T-helper 2 cell (primary cell): ENCODE measurements at places on chromosomes 5 and 9.

GRCh38 chr5:17357504-17357903 is 140.1 kb downstream of the BASP1 start:
- DNase-seq, result no peak

GRCh38 chr5:113510836-113511451 is 2.5 kb upstream of the YTHDC2 start:
- no peak for DNase-seq

DNA sequence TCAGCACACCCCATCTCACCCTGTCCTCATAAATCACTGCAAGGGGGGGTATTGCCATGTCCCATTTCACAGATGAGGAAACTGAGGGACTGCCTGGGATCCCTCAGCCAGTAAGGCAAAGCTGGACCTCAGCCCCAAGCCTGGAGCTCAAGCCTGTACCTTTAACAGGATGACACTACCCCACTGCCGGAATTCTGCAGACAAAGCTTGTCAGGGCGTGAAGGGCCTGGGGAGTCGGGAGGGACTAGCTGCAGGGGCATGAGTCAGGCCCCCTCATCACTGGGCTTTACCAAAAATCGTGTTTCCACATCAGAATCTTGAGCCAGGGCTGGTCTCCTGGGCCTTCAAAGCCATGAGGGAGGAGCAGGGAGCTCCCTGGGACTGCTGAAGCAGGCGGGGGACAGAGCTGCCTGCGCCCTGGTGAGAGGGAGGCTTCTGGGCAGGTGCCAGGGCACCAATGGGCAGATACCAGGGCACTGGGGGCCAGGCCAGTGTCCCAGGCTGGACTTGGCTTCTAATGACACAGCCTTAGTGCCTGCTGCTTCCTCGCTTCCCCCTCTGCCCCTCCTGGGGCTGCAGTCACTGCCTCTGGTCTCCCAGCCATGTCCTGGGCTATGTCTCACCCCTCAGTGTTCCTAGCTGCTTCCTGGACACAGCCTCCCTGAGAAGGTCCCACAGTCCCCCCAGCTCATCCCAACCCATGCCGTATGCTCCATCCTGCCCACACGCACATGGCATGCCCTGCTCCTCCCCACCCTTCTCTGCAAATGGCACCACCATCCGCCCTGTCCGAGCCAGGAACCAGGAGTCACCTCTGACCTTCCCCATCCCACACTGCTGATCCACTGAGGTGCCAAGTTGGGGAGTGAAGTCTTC is 80.7 kb downstream of the LMX1B start:
- DNase-seq, result no peak

DNA sequence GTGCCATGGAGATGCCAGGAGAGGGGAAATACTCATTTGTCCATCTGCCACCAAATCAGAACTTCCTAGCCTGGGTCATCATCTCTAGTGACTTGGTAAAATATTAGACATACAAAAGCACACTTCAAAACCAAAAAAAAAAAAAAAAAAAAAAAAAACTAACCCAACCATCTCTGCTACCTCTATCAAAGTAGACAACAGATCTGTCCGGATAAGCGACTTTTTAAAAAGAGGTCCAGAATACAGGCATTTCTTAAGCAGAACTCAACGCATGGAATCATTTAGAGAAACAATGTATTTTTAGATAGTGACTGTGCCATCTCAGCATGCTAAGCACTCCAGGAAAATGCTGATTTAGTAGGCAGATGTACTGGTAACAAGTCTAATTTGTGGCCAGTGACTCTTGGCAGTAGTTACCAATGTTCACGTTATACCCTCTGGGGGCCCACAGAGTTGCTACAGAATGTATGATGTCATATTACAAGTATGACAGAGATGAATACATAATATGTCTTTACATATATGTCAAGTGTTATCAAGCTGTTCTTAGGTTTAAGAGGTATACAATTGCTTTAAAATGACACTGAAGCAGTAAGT is 107.8 kb downstream of the SMIM23 start:
- no peak for DNase-seq

GRCh38 chr9:128729766-128730517 is 6.0 kb upstream of the ZDHHC12 start:
- no peak for DNase-seq

DNA sequence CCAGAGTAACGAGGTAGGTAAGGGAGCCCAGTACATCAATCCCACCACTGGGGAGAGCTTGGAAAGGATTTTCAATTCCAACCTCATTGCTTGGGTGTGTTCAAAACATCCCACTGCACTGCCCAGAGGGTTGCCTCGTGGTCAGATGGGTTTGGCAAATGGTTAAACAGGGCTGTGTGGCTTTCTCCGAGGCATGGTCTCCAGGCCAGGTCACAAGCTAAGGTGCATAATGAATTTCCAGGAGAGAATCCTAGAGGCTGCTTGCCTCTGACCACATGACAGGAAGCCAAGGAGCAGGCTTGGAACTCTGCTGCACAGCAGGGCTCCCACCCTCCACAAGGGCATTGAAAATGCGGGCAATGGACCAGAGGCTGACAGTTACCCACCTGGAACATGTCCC is 51.6 kb downstream of the DAP start:
- no peak for DNase-seq

DNA sequence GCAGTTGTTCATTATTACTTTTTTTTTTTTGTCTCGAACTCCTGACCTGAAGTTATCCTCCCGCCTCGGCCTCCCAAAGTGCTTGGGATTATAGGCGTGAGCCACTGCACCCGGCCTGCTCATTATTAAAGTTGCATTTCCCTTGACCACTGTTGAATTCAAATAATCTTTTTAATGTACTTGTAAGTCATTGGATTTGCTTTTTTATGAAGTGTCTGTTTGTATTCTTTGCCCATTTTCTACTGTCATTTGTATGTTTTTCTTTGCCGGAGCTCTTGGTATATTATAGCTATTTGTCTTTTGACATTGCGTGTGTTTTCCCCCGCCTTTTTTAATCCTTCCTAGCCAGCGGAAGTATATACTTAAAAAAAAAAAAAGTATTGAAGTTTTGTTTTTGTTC is 22.0 kb downstream of the LRRTM2 start:
- no peak for DNase-seq

- DNase-seq, result no peak
These were observed 8.0 kb upstream of the FAM120AOS start for GRCh38 chr9:93461414-93461743.

DNA sequence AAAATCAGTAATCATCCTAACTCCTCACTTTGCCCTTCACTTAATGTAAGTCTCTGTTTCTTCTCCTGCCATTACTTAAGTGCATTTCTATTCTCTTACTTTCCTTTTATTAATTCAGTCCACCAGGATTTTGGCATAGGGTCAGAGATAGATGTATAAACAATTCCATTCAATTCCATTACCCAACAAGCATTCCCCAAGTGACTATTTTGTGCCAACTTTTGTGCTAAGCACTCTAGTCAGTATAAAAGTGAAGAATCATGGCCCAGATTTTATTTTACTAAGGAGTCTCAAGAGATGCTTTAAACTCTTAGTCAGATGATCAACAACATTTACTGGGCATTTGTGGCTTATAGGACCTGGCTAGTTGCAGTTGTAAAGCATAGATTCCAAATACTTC is 159.3 kb downstream of the DMAC1 start:
- DNase-seq, result no peak

DNA sequence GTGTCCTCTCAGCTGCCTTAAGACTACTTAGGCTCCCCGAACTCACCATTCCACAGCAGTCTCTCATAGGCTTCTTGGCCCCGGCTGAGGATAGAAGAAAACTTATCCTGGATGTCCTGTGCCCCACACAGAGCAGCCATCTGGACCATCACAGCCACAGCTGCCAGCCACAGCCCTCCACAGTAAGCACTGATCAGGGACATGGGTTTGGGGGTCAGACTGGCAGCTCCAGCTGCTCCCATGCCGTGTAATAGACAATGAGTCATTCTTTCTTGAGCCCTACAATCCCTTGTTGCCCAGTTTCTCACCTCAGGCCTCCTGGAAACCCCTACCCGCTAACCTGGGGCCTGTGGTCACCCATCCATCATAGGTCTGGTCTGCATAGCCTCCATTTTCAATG is 5.7 kb downstream of the CREB3 start:
- no peak for DNase-seq

GRCh38 chr9:91178281-91179236 is 183.2 kb downstream of the AUH start:
- no peak for DNase-seq

DNA sequence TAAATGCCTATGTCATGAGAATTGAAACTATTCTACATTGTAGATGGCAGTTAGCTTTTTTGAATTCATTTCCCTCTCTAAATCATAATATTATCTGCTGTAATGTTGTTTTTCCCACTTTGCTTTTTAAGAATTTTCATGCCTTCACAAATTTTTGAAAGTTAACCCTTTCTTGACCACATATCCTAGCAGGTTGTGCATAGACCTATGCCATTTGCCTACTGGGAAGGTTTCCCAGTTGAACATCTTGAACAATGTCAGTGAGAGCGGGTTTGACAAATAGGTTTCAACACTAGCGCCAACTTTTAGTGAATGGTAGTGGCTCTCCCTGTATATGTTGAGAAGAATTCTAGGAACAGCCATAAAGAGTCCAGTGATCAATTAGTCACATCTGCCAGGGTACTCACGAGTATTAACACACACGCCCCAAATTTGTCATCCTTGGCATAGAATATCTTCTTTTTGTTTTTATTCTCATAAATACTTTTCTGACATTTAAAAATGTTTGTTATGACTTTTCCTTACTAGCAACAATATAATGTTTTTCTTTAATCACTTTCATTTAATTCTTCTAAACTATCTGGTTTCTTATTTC is 307.6 kb downstream of the PJA2 start:
- DNase-seq, result no peak

- DNase-seq, result no peak
These were observed 807.0 kb downstream of the TLE4 start for GRCh38 chr9:80378669-80379293.

- DNase-seq, result no peak
These were observed 14.0 kb downstream of the IRGM start for GRCh38 chr5:150860246-150860821.
